Left lung (tissue), 14 donors: ENCODE measurements at places on chromosomes 1 and 21. TPM values are rescaled to one million over a fixed set of nuclear protein-coding genes. Genes with fewer than 3 reads are reported as not detected.

DNA sequence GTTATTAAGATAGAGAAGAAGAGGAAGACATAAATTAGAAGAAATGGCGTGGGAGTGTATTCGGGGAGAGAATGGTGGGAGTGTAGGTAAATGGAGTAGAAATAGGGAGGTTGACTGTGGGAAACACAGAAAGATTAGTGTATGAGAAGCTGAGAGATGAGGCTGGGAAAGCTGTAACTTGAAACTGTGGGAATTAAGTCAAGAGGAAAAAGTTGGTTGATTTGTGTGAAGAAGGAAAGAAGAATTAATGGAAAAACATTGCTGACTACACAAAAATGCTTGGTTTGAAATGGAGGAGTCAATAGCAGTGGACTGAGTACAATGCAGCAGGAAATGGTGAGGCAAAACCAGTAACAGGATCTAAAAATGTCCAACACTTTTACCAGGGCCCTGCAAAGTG, 448.3 kb downstream of the PTPRC start:
- DNase-seq, result no peak

DNA sequence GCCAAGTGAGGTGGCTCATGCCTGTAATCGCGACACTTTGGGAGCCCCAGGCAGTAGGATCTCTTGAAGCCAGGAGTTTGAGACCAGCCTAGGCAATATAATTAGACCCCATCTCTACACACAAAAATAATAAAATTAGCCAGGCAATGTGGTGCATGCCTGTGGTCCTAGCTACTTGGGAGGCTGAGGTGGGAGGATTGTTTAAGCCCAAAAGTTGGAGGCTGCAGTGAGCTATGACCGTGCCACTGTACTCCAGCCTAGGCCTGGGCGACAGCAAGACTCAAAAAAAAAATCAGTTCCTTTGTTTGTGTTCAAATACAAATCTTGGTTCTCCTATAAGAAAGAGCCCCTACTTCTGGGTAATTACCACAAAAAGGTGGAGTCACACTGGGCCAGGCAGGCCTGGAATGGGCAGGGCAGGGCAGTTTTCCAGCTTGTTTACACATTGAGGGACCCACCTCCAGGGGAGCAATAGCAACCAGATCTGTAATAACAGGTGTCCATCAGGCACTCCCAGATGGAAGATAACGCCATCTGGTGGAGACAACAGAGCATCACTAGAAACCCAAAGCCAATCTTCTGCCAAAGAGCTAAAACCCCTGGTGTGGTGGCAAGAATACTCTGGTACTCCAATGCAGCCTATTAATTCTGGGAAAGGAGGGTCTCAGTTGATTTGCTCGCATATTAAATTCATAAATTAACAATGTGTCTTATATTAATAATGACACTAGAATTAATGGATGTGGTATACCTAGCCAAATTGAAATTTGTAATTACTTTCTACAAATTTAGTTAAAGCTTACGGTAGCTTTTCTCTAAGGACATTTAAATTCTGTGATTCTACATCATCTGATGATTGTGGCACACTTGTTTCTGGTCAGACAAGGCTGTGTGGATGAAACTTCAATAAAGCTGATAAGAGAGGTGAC, 13.2 kb downstream of the PPP1R15B start:
- DNase-seq, result no peak

DNA sequence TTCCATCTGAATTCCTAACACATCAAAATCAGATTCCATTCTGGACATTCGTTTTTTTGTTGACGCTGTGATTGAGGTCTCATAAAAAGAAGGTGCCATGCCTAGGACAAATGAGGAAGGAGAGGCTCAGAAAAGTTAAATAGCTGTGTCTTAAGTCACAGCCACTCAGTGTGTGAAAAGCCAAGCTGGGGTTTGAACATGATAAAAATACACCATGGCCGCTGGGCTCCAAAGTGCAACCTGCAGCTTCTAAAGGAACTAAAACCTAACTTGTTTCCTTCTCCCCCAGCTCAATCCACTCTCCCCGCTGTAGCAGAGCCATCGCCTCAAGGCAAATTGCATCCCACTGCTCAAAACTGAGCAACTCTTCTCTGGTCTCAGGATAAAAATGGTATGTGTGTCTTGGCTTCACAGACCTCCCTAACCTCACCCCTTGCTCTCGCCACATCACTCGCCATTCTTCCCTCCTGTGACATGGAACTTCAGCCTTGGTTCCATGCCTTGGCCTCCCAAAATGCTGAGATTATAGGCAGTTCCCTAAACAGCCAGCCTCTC, 22.1 kb upstream of the FAM20B start:
- DNase-seq, result no peak

DNA sequence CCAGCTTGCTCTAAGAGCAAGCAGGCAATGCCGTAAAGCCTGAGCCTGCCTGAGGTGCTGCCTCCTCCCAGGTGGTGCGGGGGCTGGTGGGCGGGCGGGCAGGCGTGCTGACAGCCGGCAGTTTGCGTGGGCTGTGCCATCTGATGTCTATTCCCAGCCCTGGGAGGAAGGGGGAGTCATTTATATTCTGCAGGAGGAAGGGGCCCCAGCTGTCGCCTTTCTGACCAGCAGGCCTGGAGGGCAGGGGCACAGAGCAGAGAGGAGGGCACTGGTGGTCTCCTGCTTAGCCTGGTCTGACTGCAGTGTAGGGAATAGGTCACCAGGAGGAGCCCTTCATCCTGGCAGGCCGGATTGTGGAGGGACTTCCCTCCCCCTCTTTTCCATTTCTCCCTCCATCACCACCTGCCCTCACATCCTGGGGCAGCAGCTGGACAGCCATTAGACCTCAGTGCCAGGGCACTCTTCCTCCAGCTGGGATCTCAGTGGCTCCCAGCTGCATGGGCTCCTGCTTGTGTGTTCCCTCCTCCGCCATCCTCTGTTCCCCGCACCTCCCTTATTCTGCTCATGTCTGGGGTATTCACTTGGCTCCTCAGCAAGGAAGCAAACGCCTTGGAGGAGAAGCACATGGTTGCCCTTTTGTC, 4.4 kb downstream of the CYB561D1 start:
- no peak for DNase-seq

Gene FMO5
- total RNA-seq, result 29.0 TPM

Gene NTMT2
- not detected for total RNA-seq
